ENCODE measurements at places on chromosomes 13 and 19.
A peak's percentile ranks its signal among the peaks of the same experiment; 100 is the strongest.

DNA sequence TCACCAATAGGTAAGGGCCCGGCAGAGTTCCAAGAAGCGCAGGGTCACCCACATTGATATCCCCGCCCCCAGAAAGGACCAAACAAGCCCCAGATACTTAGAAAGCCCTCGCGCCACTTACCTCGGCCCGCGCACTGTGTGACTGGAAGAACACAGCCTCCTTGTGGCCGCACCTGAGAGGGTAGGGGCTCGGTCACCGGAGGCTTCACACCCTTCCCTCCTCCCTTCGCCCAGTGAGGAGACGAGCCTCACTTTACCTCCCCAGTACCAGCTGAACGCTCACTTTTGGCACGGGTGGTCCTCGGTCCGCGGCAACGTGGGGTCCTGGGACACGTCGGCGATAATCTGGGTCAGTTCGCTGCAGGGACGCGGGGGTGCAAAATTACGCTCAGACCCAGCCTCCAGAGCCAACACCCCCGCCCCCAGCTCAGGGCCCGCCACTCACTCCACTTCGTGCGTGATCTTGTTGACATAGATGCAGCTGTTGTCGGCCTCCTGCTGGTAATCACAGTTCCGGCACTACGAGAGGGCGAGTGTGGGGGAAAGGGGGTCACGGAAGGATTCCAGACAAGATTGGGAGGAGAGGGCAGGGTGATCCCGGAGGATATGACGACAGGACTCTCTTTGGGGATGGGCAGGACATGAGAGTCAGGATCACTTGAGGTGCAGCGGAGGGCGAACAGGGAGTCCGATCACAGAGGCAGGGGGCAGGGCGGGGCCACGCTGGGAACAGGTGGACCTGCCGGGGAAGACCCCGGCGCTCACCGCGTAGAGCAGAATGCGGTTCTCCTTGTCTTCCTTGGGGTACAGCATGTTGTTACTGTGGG, 568 bp downstream of the POLR2I start:
- DNase-seq, result peak; percentile 25

DNA sequence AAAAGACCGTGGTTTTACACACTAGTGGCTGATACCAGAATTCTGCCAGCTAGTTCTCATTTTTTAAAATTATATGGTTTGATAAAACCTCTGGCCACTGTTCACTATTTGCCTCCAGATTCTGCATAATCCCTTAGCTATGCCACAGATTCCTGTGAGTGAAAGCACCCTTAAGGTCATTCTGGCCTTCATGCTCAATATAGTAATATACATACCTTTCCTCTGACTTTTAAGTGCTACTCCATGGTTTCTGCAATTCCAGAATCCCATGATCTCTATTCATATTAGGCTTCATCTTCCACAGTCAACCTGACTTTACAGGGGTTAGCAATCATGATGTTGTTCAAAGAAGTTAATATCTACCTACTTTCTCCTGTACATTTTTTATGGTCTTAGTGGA, 274.1 kb upstream of the EDNRB start:
- DNase-seq, result no peak

- DNase-seq, result no peak
These were observed 2.5 kb downstream of the NAPA start for GRCh38 chr19:47512183-47512947.

- peak; percentile 47 for DNase-seq
These were observed 122.6 kb upstream of the SLC10A2 start for GRCh38 chr13:103188713-103189326.

- DNase-seq, result no peak
These were observed 263.4 kb downstream of the UQCRFS1 start for GRCh38 chr19:28949535-28949934.

GRCh38 chr19:4691373-4691772, 21.2 kb upstream of the MYDGF start:
- no peak for DNase-seq

GRCh38 chr19:44905437-44906160, at the start of gene APOE:
Gene APOE, plus strand, starts transcription at chr19:44905796. Its CDS starts 829 bp downstream, at chr19:44906625.
- no peak for DNase-seq

DNA sequence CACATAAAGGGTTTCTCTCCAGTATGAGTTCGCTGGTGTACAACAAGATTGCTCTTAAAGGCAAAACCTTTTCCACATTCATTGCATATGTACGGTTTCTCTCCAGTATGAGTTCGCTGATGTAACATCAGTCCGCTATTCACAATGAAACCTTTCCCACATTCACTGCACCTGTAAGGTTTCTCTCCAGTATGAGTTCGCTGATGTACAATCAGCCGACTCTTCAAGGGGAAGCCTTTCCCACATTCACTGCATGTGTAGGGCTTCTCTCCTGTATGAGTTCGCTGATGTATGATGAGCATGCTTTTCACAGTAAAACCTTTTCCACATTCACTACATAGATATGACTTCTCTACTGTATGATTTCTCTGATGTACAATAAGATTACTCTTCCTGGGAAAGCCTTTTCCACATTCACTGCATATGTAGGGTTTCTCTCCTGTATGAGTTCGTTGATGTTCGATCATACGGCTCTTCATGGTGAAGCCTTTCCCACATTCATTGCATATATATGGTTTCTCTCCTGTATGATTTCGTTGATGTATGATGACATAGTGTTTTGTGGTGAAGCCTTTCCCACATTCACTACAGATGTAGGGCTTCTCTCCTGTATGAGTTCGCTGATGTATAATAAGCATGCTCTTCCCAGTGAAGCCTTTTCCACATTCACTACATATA, 6.0 kb upstream of the ZNF614 start:
- no peak for DNase-seq

- DNase-seq, result peak; percentile 7
These were observed 34.9 kb upstream of the TPM4 start for GRCh38 chr19:16041299-16041990.

- no peak for DNase-seq
These were observed 170.0 kb downstream of the KDM4B start for GRCh38 chr19:5138606-5139582.

- DNase-seq, result no peak
These were observed 87.1 kb upstream of the FRY start for GRCh38 chr13:31944262-31945160.

DNA sequence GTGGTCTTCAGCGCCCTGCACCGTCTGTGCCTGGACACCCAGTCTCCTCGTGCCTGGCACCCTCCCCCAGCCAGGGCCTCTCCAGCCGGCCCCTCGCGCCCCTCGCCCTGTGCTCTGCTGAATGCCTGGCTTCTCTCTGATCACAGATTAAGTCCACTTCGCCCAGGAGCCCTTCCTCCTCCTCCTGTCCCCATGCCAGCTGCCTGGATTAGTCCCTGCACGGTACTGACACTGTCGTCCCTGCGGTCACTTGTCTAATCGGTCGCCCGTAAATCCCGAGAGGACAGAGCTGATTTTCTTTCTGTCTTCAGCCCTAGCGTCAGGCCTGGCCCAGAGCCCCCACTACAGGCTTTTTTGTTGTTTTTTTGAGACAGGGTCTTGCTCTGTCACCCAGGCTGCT, 6.6 kb downstream of the THOP1 start:
- no peak for DNase-seq

GRCh38 chr19:38229585-38230073, 5.6 kb upstream of the DPF1 start:
- peak; percentile 80 for DNase-seq

DNA sequence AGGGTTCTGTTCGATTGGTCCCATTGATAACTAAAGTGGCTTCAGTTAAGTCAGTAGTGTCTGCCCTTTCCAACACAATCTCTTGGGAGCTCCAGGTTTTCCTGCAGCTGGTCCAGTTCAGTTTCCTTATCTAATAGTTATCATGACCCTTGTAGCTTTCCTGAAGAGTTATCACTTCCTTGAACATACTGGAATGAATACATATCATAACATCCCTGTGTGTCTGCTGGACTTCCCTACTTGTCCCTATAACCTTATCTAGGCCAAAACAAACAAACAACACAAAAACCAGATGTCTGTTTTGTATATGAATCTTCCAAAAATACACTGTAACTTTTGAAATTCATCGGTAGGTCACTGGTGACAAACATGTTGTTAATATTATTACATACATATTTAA, 167.6 kb downstream of the DCT start:
- no peak for DNase-seq

- no peak for DNase-seq
These were observed 299.2 kb upstream of the DACH1 start for GRCh38 chr13:72166102-72166650.

DNA sequence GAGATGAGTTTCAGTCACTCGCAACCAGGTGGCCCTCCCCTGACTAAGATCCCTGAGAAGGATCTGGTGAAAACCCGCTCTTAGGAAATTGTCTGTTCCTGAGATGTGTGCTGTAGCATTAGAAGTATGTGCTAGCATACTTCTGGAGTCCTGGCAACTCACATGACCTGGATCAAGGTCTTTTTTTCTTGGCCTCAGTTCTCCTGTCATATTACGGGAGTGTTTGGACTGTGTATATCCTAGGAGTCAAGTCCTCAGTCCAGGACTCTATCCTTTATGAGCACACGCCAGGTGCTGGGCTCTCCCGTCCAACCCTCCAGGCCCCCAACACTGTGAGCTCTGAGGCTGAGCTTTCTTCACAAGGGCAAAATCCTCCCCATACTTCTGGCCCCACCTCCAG, 156.4 kb downstream of the UQCRFS1 start:
- DNase-seq, result no peak

DNA sequence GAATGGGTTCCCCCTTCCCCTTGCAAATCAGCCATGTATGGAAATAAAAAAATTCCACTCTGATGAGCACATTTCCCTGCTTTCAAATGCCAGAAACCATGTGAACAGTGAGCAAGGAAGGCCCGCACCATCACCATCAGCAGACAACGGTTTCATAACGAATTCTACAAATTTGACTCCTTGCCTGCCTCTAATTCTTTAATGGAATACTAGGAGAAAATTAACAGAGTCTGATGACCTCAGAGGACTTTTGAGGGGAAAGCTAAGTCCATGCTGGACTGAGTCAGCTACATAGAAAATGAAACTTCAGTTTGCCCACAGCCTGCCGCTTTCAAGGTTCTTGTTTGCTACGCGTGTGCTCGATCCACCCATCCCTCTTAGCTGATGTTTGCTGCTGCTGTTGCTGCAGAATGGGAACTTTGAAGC, 46.7 kb upstream of the KL start:
- no peak for DNase-seq

GRCh38 chr13:28526876-28527275, 31.9 kb upstream of the FLT1 start:
- DNase-seq, result no peak

DNA sequence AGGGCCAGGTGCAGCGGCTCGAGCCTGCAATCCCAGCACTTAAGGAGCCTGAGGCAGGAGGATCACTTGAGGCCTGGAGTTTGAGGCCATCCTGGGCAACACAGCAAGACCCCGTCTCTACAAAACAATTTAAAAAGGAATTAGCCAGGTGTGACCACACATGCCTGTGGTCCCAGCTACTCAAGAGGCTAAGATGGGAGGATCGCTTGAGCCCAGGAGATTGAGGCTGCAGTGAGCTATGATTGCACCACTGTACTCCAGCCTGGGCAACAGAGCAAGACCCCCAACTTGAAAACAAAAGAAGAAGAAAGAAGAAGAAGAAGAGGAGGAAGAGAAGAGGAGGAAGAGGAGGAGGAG, 47.7 kb downstream of the LATS2 start:
- DNase-seq, result no peak

- no peak for DNase-seq
These were observed 9.8 kb downstream of the BICRA start for GRCh38 chr19:47618771-47619170.

GRCh38 chr19:2627319-2627829, 75.1 kb downstream of the GNG7 start:
- no peak for DNase-seq

DNA sequence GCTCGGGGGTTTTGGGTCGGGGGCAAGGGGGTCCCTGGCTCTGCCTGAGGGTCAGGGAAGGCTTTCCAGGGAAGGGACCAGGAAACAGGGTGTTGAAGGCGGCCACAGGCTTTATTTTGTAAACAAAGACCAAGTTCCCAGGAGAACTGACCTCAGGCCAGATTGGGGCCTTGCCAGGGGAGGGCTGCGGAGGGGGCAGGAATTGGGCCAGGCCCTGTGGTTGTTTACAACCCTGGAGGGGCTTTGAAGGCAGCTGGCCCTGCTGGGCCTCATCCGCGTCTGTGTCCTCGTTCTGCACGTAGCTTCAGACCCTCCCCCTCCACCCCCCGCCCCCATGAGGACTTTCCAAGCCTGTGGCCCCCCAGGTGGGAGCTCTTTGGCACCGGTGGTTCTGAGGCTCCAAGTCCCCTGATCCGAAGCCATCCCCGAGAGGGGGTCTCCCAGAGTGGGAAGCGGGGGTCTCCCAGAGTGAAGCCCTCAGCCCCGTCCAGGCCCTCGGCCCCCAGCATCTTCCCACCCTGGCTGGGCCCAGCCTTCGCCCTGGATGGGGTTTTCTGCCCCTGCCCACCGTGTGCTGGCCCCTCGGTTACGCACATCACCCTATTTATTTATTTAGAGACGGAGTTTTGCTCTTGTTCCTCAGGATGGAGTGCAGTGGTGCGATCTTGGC, 13.5 kb upstream of the BSG start:
- no peak for DNase-seq

DNA sequence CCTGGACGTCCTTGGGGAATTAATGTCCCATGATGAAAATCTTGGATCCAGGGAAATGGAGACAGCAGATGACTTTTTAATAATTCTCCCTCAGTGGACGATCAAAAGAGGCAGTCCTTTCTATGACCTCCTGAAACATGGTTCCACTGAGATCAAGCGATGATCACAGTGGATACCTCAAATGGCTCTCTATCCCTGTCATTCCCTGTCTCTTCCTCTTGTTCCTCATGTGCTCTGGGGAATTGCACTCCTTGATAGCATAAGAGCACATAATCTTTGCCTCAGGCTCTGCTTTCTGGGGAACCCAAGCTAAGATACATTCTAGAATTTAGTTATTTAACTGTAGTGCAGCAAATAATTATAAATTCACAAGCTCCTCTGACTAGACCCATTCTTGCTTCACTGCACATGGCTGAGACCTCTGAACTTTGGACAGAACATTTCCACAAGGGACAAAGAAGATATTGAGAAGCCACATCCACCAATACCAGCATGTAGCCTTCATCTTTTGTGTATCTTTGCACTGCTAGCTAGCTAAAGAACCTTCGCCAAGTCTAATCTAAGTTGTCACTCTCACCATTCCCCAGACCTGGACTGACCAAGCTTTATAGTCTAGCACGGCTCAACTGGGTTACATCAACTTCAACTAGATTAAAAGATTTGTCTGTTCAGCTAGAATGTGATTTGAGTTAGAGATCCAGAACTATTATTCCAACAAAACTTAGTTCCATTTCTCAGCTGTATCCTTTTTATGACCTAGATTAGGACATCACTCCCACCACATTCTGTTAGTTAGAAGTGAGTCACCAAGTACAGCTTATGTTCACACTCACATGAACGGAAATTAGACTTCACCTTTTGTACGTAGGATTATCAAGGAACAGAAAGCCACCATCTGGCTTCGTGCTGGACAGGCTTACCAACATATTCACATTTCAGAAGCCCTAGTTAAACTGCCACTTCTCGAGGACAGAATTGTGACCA, 142.7 kb downstream of the SUCLA2 start:
- DNase-seq, result no peak
